ENCODE measurements at places on chromosomes 7 and 10. TPM values are rescaled to one million over a fixed set of nuclear protein-coding genes. Genes with fewer than 3 reads are reported as not detected.

GRCh38 chr7:106589198-106589879 is 71.6 kb downstream of the CCDC71L start:
- DNase-seq, result no peak

- DNase-seq, result peak; percentile 39
These were observed 223.6 kb downstream of the MDFIC start for GRCh38 chr7:115145512-115145911.

GRCh38 chr7:143422033-143422432 is 13.4 kb upstream of the EPHA1 start:
- DNase-seq, result no peak

DNA sequence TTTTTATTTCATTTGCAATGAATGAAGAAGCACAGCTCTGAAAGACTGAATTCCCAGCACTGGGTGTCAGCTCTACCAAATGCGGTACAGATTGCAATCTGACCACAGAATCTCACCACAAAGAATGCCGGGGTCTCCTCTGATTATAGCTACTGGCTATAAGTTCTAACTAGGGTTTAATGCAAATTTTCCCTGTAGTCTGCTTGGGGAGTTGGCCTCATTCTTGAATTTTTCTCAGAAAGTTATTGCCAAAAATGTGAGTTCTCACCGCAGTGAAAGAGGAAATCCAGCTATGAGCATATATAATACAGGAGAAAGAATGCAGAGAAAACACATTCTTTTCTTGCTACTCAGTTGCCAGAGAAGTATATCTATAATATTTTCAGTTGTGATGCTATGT is 1255.7 kb upstream of the LRRTM3 start:
- peak; percentile 50 for DNase-seq

GRCh38 chr7:50589364-50589763 is 24.2 kb upstream of the DDC start:
- DNase-seq, result no peak

- no peak for DNase-seq
These were observed 14.2 kb upstream of the RNF32 start for GRCh38 chr7:156626220-156626895.

- peak; percentile 51 for DNase-seq
These were observed 488 bp downstream of the EIF4H start for GRCh38 chr7:74174606-74175082.

GIMAP8 gene
- not detected for total RNA-seq

CARD11 gene
- 0.18 TPM for total RNA-seq

- DNase-seq, result peak; percentile 52
These were observed 586.4 kb upstream of the SEMA3D start for GRCh38 chr7:85773116-85773728.

DNA sequence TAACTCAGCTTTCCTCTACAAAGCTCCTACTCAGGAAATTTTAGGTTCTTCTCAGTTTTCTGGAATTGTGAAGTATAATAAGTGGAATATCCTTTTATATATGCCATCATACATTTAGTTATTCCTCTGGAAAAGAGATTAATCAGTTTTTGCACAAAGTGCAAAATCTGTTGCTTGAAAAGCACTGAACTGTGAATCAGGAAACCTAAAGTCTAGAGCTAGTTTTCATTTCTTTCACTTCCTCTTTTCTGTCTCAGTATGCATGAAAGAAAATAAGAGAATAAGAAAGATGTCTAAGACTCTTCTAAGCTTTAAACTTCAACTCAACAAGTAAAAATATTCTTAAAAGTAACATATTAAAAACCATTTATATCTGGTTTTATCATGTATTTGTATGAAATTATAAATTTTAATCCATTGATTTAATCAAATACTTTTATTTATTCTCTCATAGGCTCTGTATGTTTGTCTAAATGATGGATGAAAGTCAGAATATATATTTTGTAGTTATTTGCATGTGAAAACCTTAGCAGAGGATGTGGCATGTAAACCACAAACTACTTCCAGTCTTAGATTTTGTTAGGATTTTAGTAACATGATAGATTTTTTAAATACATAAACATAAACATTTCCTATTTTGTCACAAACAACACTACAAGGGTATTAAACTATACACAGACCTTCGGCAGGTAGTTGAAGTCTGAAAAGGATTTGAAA is 1073.0 kb downstream of the XPNPEP1 start:
- no peak for DNase-seq

GRCh38 chr7:117937753-117938483 is 64.7 kb upstream of the CTTNBP2 start:
- no peak for DNase-seq

- DNase-seq, result peak; percentile 41
These were observed 704 bp upstream of the ERLIN1 start for GRCh38 chr10:100186253-100187212.

- peak; percentile 74 for DNase-seq
These were observed 1000.9 kb downstream of the LRMDA start for GRCh38 chr10:76432016-76433012.

DNA sequence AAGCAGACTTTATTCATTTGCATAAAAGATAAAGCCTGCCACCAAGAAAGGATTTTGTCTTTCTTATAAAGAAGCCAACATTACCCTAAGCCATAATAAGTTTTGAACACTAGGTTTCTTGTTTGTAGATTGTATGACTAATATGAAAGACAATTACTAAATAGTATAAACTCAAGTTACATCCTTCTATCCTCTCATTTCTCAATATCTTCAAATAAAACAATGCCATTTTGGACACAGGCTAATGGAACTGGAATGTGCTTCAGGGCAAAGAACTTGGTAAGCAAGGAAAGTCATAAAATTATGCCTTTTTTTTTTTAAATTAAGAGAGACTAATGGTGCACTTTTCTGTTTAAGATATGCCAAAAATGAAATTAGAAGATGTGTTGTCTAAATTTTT is 137.7 kb downstream of the DKK1 start:
- peak; percentile 76 for DNase-seq

GLI3 gene
- 1.7 TPM for total RNA-seq

UCMA gene
- total RNA-seq, result not detected

- DNase-seq, result peak; percentile 76
These were observed 49.1 kb upstream of the FOXK1 start for GRCh38 chr7:4633012-4633411.

DNA sequence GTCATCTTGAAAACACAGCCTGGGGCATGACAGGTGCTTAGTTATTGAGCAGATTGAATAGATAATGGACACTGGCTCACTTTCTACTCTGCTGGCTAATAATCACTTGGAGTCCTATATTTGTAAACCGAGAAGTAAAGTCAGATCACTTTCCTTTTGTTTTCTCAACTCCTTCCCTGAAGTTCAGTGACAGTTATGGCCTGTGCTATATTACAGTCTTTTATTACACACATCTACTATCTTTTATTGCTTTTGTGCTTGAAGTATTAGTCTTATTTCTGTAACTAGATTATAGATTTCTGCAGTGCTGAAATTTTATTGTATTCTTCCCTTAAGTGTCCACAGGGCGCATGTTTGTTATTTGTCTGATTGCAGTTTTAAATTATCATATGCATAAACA is 136.4 kb upstream of the TAC1 start:
- DNase-seq, result no peak

ANKRD61 gene
- total RNA-seq, result under 0.01 TPM

Data from IMR-90 (cell line).